Suppressor macrophage (primary cell): ENCODE measurements at places on chromosomes 3 and 15.

DNA sequence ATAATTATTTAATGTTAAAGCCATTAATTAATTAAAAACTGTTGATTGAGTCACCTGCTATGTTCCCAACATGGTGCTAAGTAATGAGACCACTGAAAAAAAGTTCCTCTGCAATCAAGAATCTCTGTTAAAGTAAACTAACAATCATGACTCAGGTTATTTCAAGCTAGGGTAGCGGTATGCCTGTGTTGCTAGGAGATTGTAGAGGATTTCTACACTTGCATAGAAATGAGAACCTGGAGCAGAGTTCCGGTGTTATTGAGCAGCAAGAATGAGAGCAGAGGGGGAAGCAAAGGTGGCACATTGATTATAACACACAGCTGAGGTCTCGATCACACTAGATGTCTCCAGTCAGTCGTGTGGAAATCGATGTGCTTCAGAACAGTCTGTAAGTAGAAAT lies 41.4 kb downstream of the C3orf85 start:
- no peak for DNase-seq

DNA sequence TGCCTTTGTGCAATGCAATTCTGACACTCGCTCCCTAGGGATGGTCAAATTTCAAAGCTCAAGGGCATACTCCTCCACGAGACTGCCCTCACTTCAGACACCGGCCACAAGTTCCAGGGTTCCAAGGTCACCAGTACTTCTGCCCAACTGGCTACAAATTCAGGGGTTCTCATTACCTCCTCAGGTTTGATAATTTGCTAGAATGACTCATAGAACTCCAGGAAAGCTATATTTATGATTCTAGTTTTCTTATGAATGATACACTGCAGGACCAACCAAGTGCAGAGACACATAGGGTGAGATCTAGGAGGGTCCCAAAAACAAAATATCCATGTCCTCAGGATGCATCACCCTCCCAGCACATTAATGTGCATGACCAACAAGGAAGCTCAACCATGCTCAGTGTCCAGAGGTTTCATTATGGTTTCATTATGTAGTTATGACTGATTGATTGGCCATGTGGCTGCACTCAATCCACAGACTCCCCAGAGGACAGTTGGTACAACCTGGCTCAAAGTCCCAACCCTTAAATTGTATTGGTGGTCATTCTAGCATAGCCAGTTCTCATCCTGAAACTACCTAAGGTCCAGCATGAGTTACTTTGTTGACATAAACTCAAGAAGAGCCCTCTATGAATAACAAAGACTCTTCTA lies 170.4 kb upstream of the LRRN1 start:
- DNase-seq = no peak

GRCh38 chr3:130748981-130749380 lies 2.4 kb upstream of the PIK3R4 start:
- no peak for DNase-seq

GRCh38 chr3:124812291-124813265 lies 74.6 kb downstream of the ITGB5 start:
- DNase-seq = peak; percentile 65

DNA sequence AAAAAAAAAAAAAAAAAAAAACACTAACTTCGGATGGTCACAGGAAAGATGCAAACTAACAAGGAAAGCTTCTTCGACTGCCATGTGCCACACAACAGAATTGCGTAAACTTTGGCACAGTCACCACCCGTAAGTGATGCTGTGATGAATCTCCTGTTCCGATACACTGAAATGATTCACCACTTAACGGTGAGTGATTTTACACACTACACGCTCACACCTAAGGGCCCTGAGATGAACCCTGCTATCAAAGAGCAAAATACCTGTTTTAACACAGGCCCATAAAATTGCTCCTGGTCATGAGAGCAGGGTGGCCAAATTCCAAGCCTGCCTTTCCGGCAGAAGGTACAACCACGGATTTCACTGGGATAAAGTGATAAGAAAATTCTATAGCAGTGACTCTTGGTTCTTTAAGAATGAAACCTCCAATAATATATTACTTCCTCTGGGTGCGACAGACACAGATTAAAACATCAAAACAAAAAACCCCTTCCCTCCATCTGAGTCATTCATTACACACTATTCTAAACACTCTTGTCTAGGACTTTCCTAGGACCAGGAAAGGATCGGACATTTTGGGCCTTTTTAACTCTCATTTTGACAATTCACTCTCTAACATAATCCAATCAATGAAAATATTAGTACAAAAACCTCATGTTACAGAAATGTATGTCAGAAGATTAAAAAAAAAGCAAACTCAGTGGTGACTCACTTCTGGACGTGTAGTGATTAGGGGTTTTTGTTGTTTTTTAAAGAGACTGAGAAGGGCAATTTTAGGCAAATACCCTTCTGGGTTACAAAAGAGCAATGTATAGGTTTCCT lies 28.3 kb downstream of the LRIG1 start:
- peak; percentile 17 for DNase-seq

GRCh38 chr3:128322030-128323022 lies 144.4 kb downstream of the DNAJB8 start:
- peak; percentile 50 for DNase-seq

GRCh38 chr3:192890347-192891335 lies 27.0 kb downstream of the MB21D2 start:
- DNase-seq = no peak

DNA sequence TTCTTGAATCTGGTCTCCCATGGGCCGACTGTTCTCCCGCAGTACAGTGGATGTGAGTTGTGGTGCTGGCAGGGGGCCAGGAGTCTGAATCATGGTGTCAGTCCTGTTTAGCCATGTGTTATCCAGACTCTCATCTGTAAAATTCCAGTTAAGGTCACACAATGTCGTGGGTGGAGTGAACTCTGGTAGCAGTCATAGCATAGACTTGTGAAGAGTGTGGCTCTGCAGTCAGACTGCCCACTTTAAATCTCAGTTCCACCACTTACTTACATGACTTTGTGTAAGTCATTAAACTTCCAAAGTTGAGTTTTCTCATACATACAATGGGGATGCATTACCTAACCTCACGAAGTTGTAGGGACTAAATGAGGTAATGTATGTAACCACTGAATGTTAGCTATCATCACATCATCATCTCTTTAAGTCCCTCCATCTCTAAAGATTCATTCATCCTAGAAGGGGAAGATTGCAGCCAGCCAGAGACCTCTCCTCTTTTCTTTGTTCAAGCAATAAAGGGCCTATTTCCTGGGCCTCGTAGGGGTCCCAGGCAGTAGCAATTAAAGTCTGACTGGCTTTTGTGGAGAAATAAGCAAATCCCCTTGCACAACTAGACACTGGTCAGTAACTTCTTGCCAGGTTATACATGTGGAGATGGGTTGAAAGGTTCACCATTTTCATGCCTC lies 93.9 kb downstream of the PCCB start:
- peak; percentile 9 for DNase-seq

DNA sequence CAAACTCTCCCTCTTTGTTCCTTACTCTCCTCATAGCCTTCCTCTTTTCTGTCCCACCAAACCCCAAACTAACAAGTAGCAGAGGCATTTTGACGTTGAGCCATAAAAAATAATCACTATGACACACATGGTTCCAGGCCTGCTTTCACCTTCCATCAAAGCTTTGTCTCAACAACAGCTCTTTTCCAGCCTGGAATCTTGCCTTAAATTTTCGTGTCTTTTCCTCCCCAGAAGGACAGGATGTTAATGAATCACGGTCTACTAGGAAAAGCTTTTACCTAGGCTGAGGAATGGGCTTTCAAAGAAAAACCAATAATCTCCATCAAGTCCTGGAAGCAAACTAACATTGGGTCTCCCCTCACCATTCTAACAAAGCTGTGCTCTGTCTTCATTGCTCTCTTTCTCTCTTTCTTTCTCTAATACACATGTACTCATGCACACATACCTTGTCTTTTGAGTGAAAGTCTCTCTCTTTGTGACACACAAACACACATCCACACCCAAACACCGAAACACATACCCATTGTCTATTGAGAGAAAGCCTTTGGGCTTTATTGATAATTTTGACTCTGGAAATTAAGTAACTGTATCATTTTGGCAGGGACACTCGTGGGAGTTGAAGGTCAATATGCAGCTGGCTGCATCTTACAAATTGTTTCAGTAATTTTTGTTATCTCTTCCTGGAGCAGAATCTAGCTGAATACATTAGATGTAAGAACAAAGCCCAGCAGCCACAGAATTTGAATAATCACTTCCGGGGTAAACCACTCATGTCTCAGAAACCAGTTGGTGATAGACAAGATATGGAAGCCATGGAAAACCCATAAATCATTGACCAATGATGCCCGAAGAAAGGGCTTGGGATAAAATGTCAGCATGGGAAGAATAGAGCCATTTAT lies 107.4 kb upstream of the SLC4A7 start:
- no peak for DNase-seq

- no peak for DNase-seq
These were observed 80.6 kb upstream of the BHLHE40 start for GRCh38 chr3:4898454-4899313.

- DNase-seq = no peak
These were observed 700 bp upstream of the BLM start for GRCh38 chr15:90716317-90716975.

DNA sequence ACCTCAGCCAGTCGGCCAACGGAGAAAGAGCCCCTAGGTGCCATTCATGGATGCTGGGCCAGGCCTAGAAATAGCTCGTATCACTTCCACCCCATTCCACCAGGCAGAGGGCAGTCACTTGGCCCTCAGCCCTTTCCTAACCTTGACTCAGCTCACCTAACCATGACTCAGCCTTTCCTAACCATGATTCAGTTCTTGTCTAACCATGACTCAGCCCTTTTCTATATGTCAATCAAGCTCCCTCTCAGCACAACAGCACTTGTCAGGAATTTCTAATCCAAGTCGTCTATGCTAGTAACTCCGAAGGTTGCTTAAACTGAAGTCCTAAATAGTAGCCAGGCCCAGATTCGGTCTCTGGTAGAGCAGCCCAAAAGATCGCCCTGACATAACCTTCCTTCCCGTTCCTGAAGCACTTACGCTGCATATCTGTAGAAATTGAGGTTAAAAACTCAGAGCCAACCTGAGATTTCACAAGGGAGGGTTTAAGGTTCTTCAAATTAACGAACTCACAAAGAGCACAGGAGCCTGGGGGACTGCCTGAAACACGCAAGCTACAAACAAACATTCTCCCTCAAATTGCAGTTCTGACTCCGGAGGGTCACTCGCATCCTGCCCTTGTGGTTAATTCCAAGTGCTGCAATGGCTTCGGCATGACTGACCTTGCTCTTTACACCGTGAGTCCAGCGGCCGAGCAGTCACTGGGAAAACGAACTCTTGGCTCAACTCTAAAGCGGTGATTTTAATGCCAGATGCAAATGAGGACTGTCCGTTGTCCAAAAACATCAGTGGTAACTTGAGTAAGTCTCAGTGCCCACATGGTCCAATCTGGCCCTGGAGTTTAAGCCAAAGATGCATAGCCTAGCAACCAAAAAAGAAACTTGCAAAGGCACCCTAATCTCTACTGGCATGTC lies 99.9 kb downstream of the ADAMTS17 start:
- DNase-seq = no peak

GRCh38 chr15:45855907-45856579 lies 221.2 kb downstream of the SQOR start:
- DNase-seq = no peak

GRCh38 chr15:85333132-85333831 lies 47.1 kb upstream of the AKAP13 start:
- DNase-seq = no peak

DNA sequence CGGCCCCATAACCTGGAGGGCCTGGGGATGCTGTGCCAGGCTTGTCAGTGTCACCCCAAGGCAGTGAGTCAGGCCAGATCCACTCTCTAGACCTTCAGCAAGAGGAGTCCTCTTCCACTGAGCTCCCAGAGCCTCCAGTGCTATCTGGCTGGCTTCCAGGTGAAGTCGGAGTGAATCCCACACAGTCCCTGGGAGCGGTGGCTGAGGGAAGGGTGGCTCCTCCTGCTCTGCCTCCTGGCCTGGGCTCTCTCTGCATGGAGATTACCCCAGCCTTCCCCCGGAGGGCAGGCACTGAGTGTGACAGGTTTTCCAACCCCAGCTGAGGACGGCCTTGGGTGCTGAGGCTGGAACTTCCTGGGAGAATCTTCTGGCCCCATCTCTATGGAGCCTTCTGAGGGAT lies 82.7 kb downstream of the EPHB1 start:
- no peak for DNase-seq

- no peak for DNase-seq
These were observed 37.1 kb upstream of the SLC41A3 start for GRCh38 chr3:126121074-126121473.

- no peak for DNase-seq
These were observed 11.2 kb upstream of the ABTB1 start for GRCh38 chr3:127661600-127661999.

DNA sequence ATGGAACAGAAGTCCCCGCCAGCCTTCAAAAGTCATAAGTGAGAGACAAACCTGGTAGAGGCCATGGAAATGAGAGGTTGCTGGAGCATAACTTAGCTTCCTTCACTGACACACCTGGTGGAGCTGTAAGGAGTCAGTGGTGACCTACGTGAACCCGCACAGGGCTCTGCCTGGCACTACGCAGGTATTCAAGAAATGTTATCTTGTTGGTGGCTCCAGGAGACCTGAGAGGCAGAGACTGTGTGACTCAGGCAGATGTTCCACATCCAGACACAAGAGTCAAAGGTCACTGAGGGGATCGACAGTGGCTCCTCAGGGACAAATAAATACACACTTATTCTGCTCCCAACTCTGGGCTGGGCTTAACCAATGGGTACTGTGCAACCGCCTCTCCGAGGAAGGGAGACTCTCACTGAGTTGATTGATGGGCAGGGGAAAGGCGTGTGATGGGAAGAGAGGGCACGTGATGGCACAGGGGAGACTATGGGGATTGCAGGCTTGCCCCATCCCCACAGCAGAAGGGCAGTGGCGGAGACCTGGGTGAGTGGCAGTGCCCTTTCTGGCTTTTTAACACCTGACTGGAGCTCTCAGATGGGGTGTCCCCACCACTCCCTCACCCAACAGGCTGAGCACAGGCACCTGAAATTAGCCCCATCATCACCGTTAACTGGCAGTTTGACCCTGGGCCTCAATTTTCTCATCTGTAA lies 111.7 kb upstream of the SMAD3 start:
- no peak for DNase-seq

DNA sequence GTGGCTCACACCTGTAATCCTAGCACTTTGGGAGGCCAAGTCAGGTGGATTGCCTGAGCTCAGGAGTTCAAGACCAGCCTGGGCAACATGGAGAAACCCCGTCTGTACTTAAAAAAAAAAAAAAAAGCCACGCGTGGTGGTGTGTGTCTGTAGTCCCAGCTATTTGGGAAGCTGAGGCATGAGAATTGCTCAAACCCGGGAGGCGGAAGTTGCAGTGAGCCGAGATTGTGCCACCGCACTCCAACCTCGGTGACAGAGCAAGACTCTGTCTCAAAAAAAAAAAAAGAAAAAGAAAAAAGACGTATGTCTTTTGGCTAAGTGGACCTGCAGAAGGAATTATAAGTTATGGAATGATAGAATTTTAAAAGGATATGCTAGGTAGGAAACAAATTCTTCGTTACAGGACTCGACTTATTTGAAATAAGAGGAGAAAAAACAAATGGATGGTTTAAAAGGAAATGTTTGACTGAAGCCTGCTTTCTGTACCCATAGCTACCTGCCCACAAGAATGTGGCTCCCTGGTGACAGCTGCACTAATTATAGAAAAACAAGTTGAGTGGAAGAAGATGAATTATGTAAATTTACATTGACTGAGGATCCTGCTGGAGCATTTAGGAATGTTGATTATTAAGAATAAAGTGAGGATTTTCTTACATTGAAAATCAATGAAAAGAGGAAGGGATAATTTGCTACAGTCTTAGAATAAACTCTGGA lies 36.0 kb upstream of the SKIL start:
- peak; percentile 54 for DNase-seq

- DNase-seq = no peak
These were observed 29.1 kb downstream of the CADM2 start for GRCh38 chr3:84987706-84988504.
